ENCODE measurements at places on chromosomes 12 and 14.
A peak's percentile ranks its signal among the peaks of the same experiment; 100 is the strongest.

GRCh38 chr12:48716168-48716492 is 377 bp downstream of the CCNT1 start:
- no peaks in the 10 kb centered on the region for H3K27me3 ChIP-seq
- H3K27ac ChIP-seq, result peak overlapping the region; percentile 98
- H3K36me3 ChIP-seq, result peaks cover 42% of the 10 kb centered on the region
- no peak for DNase-seq
- H3K4me3 ChIP-seq, result peak overlapping the region; percentile 94

DNA sequence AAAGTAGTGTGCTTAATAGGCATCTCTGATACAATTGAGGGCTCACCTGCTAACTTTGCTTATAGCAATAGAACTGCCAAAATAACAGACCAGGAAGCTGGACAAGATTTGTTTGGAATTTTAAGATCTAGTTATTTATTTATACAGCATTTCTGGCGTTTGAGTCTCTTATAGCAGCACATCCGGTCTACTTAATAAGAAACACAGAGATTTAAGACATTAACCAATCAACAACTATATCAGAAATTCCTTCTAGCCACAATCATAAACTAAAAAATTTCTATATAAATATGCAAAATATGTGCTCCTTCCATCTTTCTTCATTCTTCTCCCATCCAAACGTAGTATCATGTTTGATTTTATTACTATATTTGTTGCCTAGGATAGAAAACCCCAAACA is 2.6 kb downstream of the RTN1 start:
- H3K4me1 ChIP-seq, result peaks cover 3% of the 10 kb centered on the region
- H3K36me3 ChIP-seq, result no peaks in the 10 kb centered on the region
- DNase-seq, result no peak
- no peak overlapping the region for H3K4me3 ChIP-seq

GRCh38 chr14:77520555-77520954 is 21.9 kb upstream of the ISM2 start:
- no peak overlapping the region for H3K27ac ChIP-seq
- H3K4me3 ChIP-seq, result no peak overlapping the region
- H3K27me3 ChIP-seq, result no peaks in the 10 kb centered on the region
- peaks cover 29% of the 10 kb centered on the region for H3K36me3 ChIP-seq
- no peak for DNase-seq

GRCh38 chr12:112117685-112118084 is 7.7 kb upstream of the TRAFD1 start:
- DNase-seq, result no peak
- H3K4me3 ChIP-seq, result no peak overlapping the region
- peaks cover 7% of the 10 kb centered on the region for H3K27me3 ChIP-seq
- H3K4me1 ChIP-seq, result peaks cover 16% of the 10 kb centered on the region

DNA sequence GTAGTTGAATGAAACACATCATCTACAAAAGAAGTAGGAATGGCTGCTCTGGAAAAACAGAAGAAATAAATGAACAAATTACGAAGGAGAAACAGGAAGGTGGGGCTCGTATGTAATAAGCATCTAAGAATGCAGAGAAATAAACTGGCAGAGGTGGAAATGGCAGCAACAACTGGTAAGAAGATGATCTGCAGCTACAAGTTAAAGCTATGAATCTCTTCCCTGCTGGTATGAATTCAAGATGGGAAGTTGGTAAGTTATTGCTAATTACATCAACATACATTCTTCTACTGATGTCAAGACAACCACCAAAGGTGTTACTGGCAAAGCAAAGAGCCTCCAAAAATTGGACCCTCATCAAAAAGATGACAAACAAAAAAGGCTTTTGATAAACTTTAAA is 59.8 kb downstream of the HECTD4 start:
- no peak overlapping the region for H3K27ac ChIP-seq
- H3K27me3 ChIP-seq, result peaks cover 2% of the 10 kb centered on the region
- no peak for DNase-seq
- peaks cover 2% of the 10 kb centered on the region for H3K4me1 ChIP-seq
- no peak overlapping the region for H3K4me3 ChIP-seq

DNA sequence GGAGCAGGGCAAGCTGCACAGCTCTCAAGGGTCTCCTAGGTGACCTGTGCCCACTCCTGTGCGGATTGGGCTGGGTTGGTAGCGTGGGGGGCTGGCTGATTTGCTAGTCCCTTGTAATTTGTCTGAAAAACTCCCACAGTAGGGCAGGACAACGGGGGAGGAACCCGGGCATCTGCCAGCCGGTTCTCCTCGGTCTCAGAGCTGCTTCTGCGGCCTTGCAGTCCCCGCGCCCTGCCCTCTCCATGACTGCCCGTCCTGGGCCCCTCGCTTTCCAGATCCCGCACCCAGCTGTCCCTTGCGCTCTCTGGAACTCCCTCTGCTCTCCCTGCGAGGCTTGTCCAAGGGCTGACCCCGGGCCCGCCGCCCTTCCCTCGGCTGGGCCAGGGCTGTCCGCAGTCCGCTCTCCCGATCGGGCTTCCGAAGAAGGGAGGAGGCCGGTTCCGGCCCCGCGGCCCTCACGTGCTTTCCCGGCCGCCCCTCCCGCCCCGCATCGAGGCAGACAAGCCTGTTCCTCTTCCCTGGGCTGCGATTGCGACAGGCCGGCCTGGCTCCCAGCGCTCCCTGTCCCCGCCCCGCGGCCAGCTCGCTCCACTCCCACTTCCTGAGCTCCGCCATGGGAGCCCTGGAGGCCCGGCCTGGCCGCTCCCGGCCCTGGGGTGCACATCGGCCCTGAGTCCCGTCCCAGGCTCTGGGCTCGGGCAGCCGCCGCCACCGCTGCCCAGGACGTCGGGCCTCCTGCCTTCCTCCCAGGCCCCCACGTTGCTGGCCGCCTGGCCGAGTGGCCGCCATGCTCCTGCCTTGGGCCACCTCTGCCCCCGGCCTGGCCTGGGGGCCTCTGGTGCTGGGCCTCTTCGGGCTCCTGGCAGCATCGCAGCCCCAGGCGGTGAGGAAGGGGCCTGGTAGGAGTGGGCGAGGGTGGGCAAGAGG is at the start of gene LTBR:
TSS of gene LTBR (plus strand) at position 591 of the 927 bp plus-strand sequence. CDS start at position 788, 197 bp downstream.
- H3K27ac ChIP-seq, result peak within 1 kb of the TSS; percentile 23
- H3K4me3 ChIP-seq, result no peak within 1 kb of the TSS
- H3K27me3 ChIP-seq, result peaks cover 37% of the 10 kb centered on the region
- no peaks in the 10 kb centered on the region for H3K4me1 ChIP-seq
- no peak for DNase-seq
- no peaks in the 10 kb centered on the region for H3K36me3 ChIP-seq

- H3K27me3 ChIP-seq, result no peaks in the 10 kb centered on the region
- H3K4me3 ChIP-seq, result no peak overlapping the region
- no peak for DNase-seq
- H3K27ac ChIP-seq, result no peak overlapping the region
- H3K4me1 ChIP-seq, result peaks cover 31% of the 10 kb centered on the region
Measured at GRCh38 chr12:6782119-6782518, 7.2 kb upstream of the CD4 start.

DNA sequence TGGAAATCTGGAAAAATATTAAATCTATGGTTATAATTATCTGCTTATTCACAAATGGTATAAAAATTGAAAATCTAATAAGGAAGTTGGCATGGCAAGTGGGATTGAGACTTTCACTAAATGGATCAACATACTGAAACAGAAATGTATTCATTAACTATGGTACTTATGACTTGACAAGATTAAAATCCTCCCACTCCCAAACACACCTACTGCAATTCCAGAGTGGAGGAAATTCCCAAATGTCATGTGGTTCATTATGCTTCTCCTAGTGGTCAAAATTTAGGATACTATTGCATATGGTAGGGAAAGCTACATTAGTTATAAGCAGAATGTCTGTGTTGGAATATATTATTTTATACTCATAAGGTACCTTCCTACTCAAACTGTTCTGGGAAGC is 265.3 kb upstream of the PRICKLE1 start:
- no peak overlapping the region for H3K27ac ChIP-seq
- H3K4me3 ChIP-seq, result no peak overlapping the region
- no peaks in the 10 kb centered on the region for H3K36me3 ChIP-seq
- H3K27me3 ChIP-seq, result no peaks in the 10 kb centered on the region
- no peak for DNase-seq

DNA sequence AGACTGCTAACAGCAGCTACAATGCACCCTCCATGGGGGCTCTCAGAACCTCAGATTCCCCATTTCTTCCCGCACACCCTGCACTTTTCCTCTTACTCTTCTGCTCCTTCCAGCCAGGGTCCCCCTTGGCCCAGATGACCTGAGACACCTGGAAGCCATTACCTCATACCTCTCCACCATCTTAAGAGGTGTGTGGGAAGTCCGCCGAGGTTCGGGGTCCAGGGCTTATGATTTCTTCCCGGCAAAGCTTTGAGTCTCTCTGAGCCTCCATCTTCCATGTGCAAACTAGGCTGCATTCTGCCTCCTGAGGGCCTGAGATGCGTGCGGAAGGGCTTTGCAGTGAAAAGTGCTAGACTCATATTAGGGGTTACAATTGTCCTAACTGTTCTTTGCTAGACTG is 5.3 kb downstream of the GSC start:
- H3K27me3 ChIP-seq, result peaks cover 67% of the 10 kb centered on the region
- H3K4me3 ChIP-seq, result no peak overlapping the region
- H3K27ac ChIP-seq, result no peak overlapping the region
- peaks cover 9% of the 10 kb centered on the region for H3K4me1 ChIP-seq
- H3K36me3 ChIP-seq, result peaks cover 2% of the 10 kb centered on the region

DNA sequence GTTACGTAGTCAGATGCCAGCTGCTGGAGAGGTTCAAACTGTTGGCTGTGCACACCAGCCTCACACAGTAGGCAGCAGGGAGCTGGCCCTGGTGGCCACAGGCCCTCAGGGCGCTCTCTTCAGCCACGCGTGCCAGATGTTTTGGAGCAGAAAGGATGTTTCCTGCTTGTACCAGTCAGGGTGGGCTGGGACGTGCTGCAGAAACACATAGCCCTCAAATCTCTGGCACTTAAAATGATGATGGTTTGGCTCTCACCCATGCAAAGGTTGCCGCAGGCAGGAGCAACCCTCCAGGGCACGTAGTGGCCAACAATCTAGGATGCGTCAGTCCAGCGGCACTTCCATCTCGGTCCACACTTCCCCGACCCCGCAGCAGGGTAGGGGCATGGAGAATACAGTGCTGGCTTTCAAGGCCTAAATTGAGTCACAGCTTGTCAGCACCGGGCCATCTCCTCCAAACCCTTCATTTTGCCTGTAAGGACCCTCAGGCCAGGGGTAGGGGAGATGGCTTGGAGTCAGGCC is 1.7 kb upstream of the FAM181A start:
- no peak for DNase-seq
- no peak overlapping the region for H3K4me3 ChIP-seq
- H3K4me1 ChIP-seq, result no peaks in the 10 kb centered on the region
- H3K36me3 ChIP-seq, result no peaks in the 10 kb centered on the region
- H3K27ac ChIP-seq, result no peak overlapping the region
- H3K27me3 ChIP-seq, result peaks cover 12% of the 10 kb centered on the region

DNA sequence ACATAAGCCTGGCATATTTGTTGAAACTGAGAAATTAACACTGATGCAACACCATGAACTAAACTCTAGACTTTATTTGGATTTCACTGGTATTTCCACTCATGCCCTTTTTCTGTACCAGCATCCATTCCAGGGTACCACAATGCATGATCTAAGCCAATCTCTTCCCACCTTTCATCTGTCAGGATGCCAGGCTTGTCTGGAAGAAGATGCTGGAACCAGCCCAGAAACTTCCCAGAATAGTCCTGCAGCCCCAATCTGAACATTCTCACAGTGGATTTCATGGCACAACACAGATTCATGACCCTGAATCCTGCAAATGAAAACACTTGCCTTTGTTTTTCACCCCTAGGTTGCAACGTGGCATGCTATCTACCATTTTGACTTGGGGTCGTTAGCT is 189.3 kb upstream of the LHX5 start:
- no peak for DNase-seq
- no peaks in the 10 kb centered on the region for H3K36me3 ChIP-seq
- no peaks in the 10 kb centered on the region for H3K4me1 ChIP-seq
- H3K27ac ChIP-seq, result no peak overlapping the region

GRCh38 chr14:95533391-95533821 is 1.4 kb upstream of the GLRX5 start:
- H3K4me1 ChIP-seq, result peaks cover 46% of the 10 kb centered on the region
- DNase-seq, result no peak
- H3K36me3 ChIP-seq, result peaks cover 11% of the 10 kb centered on the region
- H3K4me3 ChIP-seq, result peak overlapping the region; percentile 96

DNA sequence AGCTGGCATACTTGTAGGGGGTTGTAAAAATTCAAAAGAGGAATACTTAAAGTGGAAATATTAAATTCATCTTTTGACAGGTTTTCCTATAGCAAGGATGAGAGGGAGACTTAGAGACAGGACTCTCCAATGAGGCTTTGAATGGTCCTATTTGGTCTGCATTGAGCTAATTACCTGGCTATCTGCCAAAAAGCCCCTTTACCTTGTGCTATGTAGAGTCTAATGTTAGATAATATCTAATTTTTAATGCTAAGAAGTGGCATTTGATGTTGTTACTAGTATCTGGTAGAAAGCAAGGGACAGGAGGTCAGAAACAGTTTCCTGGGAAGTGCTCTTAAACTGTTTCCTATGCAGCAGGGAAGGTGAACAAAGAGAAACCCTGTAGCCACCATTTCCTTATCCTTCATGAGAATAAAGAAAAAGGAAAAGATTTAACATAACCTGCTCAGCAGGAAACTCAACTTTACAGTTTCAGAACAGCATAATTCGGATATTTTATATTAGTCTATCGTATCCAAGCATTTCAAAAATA is 550.0 kb downstream of the SOX5 start:
- H3K27ac ChIP-seq, result no peak overlapping the region
- H3K4me3 ChIP-seq, result no peak overlapping the region
- DNase-seq, result no peak
- H3K27me3 ChIP-seq, result no peaks in the 10 kb centered on the region
- no peaks in the 10 kb centered on the region for H3K36me3 ChIP-seq
- no peaks in the 10 kb centered on the region for H3K4me1 ChIP-seq

DNA sequence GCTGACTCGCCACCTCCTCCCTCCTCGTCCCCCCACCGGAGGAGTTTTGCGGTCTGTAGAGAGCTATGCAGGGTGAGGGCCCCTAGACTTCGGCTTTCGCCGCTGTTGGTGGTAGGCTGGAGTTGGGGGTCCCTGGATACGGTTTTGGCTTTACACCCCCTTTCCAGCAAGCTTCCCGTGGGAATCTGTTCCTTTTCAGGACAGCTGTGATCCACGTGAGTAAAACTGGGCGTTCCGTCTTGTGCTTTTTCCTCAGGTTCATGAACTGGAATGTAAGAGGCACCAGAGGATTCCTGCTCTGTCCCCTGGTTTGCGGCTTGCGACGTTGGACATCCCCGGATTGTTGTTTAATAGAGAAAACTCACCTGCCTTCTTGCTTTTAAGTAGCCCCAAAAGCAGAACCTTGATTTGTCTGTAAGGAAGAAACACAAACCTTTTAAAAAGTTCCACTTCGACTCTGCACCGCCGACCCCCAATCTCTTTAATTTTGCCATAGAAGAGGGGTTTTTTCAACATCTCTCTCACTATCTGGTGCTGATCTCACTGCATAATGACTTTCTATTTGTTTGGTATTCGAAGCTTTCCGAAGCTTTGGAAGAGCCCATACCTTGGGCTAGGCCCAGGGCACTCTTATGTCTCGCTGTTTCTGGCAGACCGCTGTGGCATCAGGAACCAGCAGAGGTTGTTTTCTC is 490 bp downstream of the PRORP start:
- H3K36me3 ChIP-seq, result peaks cover 22% of the 10 kb centered on the region
- H3K4me3 ChIP-seq, result peak overlapping the region; percentile 96
- no peak for DNase-seq
- no peaks in the 10 kb centered on the region for H3K27me3 ChIP-seq

GRCh38 chr14:64137657-64138290 is 156.4 kb downstream of the ESR2 start:
- peaks cover 19% of the 10 kb centered on the region for H3K36me3 ChIP-seq
- no peaks in the 10 kb centered on the region for H3K27me3 ChIP-seq
- no peak overlapping the region for H3K27ac ChIP-seq
- no peak for DNase-seq
- H3K4me3 ChIP-seq, result no peak overlapping the region
